ENCODE measurements at places on chromosomes 1 and 21. TPM values are rescaled to one million over a fixed set of nuclear protein-coding genes. Genes with fewer than 3 reads are reported as not detected.

GRCh38 chr1:38022810-38023209, 10.3 kb downstream of the UTP11 start:
- no peak for DNase-seq

GRCh38 chr1:243842978-243843511, 7.0 kb downstream of the AKT3 start:
- no peak for DNase-seq

GRCh38 chr1:115499253-115499652, 142.5 kb upstream of the VANGL1 start:
- no peak for DNase-seq

DNA sequence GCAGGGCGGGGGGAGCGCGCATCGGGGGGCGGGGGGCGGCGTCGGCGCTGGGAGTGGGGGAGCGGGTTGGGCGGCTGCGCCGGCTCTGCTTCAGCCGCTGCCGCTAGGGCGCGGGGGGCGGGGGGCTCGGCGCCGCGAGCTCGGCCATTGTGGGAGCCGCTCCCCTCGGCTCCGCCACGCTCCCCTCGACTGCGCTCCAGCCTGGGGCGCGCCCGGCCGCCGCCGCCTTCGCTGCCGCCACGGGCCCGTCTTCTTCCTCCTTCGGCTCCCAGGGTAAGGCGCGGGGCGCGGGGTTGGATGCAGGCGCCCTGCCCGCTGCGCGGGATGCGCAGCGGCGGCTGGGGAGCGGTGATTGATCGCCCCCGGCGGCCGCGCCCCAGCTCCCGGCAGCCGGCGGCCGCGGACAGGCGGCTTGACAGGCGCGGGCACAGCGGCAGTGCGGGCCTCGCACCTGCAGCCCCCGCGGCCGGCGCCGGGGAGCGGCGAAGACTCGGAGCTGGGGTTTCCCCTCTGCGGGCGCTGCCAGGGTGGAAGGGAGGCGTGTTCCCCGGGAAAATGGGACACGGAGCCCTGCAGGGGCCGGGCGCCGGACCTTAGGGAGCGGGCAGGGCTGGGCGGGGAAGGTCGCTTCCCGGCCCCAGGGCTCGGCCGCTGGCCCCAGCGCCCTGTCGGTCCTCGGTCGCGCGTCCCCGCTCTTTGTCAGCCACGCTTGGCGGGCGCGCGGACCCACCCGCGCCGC, 55.3 kb downstream of the NDUFS5 start:
- no peak for DNase-seq

MAB21L3 gene
- total RNA-seq: 0.55 TPM

CFHR4 gene
- total RNA-seq: not detected

NCDN gene
- 9.3 TPM for total RNA-seq

PTPRF gene
- 47.3 TPM for total RNA-seq

ILDR2 gene
- 0.17 TPM for total RNA-seq

FNDC5 gene
- 3.1 TPM for total RNA-seq
